ENCODE measurements at places on chromosomes 5 and 9.

- DNase-seq = no peak
Measured at GRCh38 chr5:38162625-38163024, 95.7 kb upstream of the EGFLAM start.

GRCh38 chr5:18850216-18850615 lies 1137.8 kb downstream of the CDH18 start:
- DNase-seq = no peak

DNA sequence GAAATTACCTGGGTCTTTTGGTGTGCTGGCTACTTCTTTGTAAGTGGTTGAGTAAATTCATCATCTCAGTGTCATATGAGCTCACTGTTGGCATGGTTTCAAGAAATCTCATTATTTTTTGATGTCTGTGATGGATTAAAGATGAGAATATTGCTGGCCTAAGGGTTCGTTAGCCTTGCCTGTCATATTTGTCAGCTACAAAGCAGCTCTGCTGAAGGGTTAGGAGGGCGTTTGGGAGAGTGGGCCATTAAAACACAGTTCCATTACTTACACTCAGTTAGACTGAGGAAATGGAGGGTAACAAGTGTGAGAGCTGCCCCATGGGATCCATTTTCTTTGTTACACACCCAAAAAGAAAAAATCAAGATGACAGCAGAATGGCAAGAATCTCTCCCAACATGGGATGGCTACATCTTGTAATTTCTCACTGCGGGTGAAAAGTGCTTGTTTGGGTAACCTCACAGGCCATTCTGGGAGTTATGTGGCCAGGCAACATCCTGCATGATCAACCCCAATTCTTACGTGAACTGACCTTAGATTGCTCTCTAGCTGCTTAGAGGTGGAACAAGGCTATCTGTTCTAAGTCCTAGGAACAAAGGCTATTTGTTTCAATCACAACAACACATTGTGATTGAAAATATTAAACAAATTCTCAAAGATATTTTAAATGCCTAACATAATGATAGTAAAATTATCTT lies 609.5 kb upstream of the RGMB start:
- DNase-seq = no peak

GRCh38 chr5:172446336-172447051 lies 7.8 kb downstream of the SH3PXD2B start:
- DNase-seq = no peak

DNA sequence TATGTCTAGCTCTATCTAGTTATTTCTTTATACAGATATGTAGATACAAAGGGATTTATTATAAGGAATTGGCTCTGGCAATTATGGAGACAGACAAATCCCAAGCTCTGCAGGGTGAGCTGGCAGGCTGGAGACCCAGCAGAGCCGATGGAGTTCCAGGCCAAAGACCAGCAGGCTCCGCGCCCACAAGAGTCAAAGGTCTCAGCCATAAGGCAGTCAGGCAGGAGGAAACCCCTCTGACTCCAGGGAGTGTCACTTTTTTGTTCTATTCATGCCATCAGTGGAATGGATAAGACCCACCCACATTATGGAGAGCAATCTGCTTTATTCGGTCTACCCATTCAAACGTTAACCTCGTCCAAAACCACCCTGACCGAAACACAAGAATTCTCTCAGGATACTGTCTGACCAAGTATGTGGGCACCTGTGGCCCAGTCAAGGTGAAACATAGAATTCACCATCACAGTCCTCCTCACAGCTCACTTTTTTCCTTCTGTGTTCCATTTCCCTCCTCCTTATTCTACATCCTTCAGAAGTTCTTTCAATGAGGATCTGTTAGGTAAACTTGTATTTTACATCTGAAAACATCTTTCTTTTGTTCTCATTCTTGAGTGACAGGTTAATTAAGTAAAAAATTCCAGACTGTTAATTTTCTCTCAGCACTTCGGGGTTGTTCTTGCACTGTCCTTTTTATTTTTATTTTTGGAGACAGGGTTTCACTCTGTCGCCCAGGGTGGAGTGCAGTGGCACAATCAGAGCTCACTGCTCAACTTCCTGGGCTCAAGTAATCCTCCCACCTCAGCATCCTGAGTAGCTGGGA lies 21.2 kb downstream of the RNF130 start:
- no peak for DNase-seq

DNA sequence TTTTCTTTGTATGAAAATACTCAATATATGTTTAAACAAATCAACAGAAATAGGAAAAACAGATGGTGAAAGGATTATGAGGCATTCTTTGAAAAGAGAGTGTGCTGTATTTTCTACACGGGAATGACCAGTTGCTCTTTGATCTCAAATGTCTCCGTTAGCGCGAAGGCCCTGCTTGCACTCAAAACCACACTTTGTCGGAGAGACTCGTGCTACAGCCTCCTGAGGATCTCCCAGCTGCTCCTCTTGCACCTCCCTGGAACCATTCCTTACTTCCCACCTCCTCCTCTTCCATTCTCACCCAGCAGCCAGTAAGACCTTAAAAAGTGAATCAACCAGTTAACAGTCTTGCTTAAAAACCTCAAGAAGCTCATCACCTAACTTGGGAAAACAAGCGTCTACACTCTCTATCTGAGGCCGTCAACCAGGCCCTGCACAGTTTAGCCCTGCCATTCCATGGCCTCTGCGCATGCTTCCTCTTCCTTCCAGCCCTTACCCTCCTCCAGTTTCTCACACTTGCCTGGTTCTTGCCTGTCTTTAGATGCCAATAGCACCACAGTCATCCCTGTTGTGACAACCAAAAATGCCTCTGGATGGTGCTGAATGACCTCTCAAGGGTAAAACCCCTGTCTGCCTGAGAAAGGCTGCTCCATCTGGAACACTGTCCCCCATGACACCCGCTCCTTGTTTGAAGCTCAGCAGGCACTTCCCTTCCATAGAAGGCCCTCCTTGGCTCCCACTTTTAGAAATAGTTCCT lies 594.7 kb upstream of the WWC1 start:
- DNase-seq = no peak

DNA sequence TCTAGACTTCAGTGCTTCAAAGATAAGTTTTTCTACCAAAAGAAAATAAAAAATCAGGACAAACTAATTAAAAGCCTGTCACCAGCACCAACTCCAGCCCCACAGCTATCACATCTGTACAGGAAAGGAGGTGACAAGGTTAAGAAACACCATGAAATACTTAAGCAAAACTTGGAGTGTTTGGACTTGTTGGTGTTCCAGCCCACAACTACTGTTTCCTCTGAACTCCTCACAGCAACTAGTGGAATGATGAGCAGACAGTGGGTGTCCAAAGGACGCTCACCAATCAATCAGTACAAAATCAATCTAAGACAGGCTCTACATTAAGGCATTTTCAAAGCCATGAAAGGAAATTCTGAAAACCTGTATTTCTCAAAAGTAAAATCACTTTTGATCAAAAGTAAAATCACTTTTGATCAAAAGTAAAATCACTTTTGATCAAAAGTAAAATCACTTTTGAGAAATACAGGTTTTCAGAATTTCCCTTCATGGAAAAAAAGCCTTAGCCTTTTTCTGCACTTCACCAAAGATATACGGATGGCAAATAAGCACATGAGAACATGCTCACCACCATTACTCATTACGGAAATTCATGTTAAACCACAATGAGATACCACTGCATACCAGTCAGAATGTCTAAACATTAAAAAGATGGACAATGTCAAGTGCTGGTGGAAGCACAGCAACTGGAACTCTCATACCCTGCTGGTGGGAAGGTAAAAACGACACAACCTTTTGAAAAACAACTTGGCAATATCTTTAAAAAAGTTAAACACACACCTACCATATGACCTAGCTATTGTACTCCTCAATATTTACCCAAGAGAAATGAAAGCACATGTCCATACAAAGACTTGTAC lies 79.7 kb downstream of the MED27 start:
- no peak for DNase-seq

GRCh38 chr9:86749894-86750255 lies 197.4 kb downstream of the GAS1 start:
- DNase-seq = no peak

GRCh38 chr5:40714001-40714400 lies 34.3 kb downstream of the PTGER4 start:
- DNase-seq = no peak

- DNase-seq = no peak
Measured at GRCh38 chr9:17824191-17824590, 245.3 kb downstream of the SH3GL2 start.

DNA sequence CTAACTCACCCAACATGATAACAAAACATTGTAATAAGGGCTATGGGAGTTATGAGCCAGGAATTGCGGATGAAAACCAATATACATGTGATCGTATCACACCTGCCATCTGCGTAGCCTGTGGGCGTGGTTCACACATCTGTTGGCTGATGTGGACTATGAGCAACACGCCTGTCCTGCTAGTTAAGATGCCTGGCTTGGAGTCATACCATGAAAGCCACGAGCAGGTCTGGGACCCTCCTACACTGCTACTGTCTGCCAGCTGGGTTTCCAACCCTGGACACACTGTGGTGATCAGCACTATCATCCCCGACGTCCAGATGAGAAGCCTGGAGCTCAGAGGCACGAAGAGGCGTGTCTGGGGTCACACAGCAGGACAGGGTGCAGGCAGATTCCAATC lies 40.2 kb downstream of the STK10 start:
- DNase-seq = no peak

GRCh38 chr5:119313197-119313596 lies 42.6 kb upstream of the TNFAIP8 start:
- DNase-seq = no peak

DNA sequence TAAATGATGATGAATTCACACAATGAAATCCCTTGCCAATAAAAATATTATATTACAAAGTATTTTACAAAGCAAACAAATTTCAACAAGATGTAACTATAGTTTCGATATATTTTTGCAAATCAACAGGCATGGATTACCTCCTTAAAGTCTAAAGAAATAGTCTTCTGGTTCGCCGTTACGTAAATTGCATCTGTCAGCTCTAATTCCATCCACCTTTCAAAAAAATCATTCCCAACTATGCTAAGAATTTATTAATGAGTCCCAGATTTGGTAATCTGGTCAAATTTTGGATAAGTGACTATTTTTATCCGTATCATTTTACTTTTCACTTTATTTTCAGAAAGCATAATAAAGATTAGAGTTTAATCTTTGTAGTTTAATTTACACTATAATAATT lies 1984.9 kb downstream of the EFNA5 start:
- no peak for DNase-seq

GRCh38 chr9:86503314-86503713 lies 149.1 kb upstream of the TUT7 start:
- no peak for DNase-seq

GRCh38 chr9:12843735-12844134 lies 68.9 kb downstream of the LURAP1L start:
- no peak for DNase-seq

DNA sequence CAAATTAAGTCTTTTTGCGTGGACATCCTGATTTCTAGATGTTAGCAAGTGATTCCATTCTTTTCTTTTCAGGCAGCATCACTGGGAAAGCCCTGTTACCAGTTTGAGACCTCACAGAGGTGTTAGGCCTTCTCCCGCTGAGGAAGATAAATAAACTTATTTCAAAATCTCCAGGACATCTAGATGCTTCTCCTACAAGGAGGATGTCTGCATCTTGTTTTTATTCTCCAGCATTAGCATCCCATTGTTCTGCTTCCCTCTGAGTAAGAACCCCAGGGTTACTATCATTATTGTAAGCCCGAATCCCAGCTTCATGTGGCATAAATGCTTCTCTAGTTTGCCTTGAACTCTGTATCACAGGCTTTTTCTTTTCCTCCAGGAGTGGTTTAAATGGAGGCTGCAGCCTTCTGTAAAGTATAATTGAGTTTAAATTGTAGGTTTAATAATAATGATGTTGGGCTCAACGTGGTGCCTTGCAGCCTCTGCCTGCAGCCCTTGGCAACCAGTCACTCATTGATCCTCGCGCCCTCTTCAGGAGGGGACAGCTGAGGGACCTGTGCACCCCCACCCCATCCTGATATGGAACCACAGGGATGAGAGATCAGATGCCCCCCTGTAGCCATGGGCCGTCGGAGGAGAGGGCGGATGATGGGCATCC lies 114.9 kb downstream of the PDZD2 start:
- DNase-seq = no peak

DNA sequence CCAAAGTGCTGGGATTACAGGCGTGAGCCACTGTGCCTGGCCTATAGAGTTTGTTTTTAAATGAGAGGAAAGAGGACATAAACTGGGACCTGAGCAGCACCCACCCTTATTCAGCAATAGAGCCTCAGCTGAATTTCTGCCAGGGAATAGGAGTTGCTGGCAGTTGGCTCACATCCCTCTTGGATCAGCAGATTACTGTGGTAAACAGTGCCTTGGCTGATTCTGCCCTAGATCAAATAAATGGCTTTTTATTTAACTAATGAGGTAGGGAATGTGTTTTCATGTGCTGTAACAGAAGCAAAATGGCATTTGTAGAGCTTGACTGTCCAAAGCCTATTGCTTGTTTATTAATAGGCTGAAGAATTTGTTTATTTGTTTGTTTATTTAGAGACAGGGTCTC lies 2.1 kb downstream of the ARHGEF37 start:
- no peak for DNase-seq

DNA sequence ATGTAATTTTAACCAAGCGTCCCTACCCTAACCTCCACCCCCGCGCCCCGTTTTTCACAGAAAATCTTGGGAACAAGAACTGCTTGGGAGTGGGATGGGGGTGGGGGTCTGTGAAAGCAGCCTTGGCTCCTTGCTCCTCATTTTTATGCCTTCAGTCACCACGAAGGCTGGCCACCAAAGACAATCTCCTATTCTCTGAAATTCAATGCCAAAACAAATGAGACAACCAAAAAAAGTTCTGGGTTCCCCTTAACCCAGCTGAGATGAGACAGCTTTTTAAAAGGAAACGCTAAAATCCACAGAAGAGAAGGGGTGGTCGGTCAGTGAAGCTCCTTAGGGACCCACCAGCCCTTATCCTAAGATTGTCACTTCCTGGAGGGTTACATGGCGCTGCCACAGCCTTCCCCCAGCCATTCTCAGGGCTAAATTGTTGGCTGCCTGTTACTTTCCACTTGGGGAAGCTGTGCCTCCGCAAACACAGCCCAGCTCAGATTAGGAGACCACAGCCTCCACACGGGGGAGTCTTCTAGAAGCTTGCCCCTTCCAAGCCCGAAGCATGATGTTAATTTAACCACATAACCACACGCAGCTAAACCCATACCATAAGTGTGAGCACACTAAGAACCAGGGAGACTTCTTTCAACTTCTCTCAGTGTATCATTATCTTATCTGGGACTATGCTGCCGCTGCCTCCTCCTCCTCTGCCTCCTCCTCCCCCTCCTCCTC lies 136.3 kb downstream of the FOXD1 start:
- DNase-seq = no peak

DNA sequence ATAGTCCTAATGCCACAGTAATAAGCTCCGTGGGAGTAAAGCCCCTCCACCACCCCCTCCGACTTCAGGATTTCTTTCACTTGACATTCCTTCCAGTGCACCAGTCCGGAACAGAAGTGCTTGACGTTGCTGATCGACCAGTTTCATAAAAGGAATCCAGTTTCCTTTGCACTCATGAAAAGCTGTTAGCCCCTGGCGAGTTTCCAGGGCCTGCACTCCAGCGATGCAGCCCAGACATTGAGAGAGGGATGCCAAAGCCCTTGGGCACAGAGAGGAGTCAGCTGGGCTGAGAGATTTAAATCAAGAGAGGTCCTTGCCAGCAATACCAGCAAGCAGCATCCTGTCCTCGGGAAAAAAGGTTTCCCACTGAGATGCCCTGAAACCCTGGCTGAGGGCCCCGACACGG lies 170.1 kb downstream of the GABBR2 start:
- no peak for DNase-seq
